Naive thymus-derived CD8-positive, alpha-beta T cell (primary cell): ENCODE measurements at places on chromosomes 2 and 18.

DNA sequence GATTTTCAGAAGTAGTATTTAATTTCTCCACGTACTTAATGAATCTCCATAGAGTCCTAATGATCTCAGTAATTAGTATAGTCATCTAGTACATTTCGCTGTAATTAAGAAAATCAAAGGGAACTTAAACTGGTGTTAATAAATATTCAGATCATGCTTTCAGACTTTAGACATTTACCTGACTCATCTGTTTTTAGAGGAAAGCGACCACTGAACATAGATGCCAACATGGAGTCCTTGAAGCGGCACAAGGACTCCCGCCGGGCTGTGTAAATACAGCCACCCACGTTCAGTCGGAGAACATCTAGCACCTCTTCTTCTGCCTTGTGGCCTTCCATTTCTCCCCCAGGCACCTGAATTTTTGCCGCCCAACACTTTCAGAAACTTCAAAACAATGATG is 3.2 kb downstream of the KCTD18 start:
- no peak for DNase-seq

GRCh38 chr2:219477815-219478214 is 20.9 kb upstream of the GMPPA start:
- DNase-seq, result no peak

DNA sequence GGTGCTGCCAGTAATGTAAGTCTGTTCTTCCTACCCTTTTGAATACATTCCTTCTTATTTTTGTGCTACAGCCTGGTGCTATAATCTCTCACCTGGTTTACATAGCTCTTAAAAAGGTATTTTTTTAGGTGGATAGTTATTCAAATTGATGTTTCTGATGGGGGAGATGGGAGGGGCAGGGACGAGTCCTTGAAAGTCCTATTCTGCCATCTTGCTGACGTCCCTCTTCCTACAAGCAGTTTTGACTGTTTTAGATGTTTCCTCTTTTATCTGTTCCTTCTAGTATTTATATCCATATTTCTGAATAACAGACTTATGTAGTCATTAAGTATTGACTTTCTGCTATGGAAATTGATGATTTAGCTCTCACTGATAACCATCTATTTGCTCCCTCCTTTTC is 256.4 kb downstream of the KIAA1328 start:
- DNase-seq, result no peak

DNA sequence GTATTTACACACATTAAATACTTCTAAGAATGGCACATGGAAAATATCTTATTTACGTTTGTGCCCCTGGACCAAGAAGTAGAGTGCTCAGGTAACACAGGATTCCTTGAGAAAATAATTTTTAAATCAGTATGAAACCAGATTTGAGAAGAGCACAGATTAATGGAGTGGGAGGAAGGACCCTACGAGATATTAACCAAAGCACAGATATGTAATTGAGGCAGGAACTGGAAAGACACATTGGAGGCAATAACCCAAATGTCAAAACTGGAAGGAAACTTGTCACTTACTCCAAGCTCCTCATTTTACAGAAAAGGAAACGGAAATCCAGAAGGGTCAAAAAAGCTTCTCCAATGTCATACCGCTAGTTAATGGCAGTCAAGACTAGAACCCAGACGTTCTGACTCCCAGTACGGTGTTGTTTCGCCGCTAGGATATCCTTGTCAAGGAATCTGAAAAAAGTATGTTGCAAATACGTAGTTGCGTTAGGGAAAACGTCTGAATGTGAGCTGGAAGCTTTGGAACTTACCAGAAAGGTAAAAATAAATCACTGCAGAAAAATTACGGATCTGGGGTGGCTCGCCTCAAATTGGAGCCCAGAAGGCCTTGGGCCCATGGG is 634 bp downstream of the MTIF2 start:
- DNase-seq, result peak; percentile 11

- DNase-seq, result no peak
These were observed 827.5 kb upstream of the SALL3 start for GRCh38 chr18:78151948-78152725.

DNA sequence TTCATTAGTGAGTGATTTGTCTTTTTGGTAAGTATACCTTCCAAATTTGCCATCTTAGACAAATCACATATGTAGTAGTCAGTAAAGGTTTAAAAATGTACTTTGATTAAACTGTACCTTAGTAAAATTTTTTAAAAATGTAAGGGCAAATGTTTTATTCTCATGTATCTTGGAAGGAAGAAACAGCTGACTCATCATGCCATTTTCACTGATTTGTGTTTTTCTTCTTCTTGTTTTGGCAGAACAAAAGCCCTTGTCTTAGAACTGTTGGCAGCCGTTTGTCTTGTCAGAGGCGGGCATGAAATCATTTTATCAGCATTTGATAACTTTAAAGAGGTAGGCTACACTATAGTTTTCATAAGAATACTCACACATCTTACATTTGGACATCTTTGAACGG is 136.5 kb downstream of the PRPF40A start:
- DNase-seq, result no peak

DNA sequence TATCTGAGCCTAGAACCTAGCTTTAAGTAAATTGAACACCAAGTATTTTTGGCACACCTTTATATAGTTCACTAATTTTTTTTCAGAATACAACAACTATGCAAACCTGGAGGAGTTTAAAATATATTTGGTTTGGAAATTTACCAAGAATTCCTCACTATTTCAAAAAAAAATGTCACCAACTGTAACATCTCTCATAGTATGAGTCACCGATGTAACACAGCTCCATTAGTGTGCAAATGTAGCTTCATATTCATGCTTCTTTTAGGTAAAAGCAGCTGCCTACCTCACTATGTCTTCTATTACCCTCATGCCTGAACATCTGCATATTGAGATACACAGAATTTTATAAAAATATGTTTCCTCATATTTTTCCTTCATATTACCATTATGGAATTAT is 80.5 kb downstream of the NRXN1 start:
- DNase-seq, result no peak

DNA sequence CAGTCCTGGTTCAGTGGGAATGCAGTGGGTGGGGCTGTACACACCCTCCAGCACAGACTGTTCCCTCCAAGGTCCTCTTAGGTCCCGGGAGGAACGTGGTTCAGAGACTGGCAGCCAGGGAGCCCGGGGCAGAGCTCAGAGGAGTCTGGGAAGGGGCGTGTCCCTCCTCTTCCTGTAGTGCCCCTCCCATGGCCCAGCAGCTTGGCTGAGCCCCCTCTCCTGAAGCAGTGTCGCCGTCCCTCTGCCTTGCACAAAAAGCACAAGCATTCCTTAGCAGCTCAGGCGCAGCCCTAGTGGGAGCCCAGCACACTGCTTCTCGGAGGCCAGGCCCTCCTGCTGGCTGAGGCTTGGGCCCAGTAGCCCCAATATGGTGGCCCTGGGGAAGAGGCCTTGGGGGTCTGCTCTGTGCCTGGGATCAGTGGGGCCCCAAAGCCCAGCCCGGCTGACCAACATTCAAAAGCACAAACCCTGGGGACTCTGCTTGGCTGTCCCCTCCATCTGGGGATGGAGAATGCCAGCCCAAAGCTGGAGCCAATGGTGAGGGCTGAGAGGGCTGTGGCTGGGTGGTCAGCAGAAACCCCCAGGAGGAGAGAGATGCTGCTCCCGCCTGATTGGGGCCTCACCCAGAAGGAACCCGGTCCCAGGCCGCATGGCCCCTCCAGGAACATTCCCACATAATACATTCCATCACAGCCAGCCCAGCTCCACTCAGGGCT is 17.5 kb upstream of the FAHD2A start:
- no peak for DNase-seq

DNA sequence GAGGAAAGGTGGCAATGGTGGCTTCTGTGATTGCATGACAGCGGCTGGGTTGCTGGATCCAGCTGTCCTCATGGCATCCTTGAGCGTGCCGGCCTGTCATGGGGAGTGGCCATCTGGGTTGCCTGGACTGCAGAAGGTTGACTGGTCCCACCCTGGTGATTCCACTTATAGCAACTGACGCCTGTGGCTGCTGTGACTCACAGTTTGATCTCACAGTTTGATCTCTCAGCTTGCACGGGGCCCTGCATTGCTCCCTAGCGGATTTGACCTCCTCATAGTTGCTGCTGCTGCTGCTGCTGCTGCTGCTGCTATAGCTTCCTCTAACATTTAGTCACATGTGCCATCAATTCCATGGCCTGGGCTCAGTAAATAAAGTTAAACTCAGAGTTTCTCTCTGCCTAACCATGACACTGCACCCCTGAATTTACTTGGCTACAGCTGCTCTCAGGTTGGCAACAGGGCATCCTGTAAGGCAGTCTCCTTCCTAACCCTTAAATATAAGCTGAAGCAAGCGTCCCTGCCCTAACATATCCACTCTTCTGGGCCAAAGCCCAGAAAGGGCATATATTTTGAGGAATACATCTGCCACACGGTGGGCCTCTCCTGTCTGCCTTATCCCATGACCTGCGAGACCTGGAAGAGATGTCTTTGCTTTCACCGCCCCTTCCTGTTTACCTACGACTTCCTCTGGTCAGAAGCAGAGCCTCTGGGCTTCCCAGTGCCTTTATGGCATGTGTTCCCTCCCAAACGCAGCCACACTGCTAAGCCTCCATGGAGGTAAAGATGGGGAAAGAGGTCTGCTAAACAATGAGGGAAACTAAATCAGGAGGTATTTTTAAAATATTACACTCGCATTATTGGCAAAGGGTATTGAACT is 37.8 kb upstream of the CCDC150 start:
- no peak for DNase-seq

DNA sequence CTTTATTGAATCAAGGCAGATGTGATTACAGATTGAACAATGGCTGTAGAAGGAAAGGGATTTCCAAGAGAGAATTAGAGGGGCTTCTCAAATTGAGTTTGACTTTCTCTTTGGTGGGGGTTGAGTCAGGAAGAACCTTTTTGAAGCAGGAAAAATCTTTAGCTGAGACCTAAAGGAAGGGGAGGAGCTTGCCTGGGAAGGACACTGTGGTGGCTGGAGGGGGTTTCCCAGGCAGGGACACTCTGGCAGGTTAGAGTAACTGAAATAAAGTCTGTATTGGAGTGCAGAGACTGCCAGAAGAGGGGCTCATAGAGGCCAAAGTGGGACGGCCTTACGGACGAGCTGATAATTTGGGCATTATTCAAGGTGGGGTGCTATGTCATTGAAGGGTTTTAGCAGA is 69.3 kb downstream of the NEDD4L start:
- DNase-seq, result no peak
